ENCODE measurements at places on chromosomes 5 and 9.
A peak's percentile ranks its signal among the peaks of the same experiment; 100 is the strongest.

- no peak for DNase-seq
Observed at GRCh38 chr5:80229902-80230255, 26.0 kb downstream of the SERINC5 start.

- no peak for DNase-seq
Observed at GRCh38 chr5:155052532-155052931, 39.0 kb downstream of the KIF4B start.

DNA sequence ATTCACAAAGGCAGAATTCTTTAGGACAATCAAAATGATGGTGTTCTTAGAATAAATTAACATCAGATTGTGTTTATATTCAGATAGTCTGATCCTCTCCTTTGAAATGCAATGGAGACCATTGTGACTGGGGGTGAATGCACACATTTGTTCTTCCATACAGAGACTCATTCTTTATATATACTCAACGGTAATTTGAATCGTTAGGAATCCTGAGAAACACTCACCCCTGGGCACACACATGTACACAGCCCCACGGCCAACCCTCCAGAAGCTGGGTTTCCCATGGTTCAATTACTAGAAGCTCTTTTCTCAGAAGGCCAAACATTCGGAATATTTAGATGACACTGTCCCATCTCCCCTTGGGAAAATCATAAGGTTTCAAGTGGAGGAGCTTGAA, 57.5 kb upstream of the EPB41L4B start:
- no peak for DNase-seq

DNA sequence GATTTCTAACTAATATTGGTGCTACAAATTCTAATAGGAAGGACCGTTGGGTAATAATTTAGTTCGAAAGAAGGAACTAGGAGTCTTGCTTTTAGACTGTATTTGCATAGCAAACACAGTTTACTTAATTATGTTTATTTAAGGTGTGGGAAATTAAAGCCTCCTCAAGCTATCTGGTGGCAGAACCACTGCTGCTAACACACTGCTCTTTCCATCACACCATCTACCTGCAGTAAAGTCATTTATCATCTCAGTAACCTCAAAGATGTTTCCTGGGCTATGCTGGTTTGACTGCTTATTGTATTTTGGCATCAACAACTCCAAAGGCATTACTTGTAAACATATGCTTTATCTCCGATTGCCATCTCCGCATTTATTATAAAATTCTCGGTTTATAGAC, 114.3 kb downstream of the DEPDC1B start:
- no peak for DNase-seq

DNA sequence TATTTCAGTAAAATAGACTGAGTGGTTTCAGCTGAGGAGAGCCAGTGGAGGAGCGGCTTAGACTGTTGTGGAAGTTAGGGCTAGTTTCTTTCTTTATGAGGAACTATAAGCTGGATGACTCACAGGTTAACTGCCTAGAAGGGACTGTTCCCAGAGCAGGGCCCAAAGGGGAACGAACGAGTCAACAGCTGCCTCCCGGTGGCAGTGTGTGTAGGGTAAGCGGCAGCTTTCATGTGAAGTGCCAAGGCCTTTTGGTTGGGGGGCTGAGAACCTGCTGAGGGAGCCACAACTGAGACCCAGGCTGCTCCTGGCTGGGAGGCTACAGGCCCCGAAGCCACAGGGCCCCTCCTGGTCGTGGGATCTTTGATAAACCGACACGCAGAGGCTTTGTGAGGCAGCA, 7.0 kb downstream of the SQSTM1 start:
- DNase-seq, result peak; percentile 63

DNA sequence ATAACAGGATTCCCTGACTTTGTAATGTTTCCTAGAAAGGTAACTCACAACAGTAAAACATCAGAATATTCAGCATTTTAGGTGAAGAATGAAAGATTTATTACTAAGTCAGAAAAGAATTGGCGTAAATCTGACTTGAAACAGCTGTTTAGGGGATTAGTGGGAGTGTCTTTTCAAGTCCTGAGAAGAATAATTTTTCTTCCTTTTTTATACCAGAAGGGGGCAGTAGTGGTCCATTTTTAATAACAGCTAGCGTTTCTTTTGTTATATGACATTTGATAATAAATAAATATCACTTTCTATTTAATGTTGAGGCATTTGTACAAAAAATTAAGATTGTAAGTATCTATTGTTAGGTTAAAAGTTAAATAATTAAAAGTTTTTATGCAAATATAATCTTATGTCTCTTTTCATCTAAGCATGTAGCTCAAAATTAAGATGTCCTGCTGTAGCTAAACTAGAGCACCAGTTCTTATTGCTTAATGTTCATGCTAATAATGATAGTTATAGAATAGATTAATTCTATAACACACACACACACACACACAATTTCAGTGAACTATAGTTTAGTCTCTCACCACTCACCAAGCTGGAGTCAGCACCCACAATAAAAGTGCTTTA, 258.7 kb upstream of the ARRDC3 start:
- DNase-seq, result no peak

GRCh38 chr9:2697492-2697891, 19.8 kb upstream of the KCNV2 start:
- DNase-seq, result no peak

- DNase-seq, result no peak
Observed at GRCh38 chr5:149141957-149142851, 911 bp downstream of the ABLIM3 start.

GRCh38 chr5:5533927-5534326, 111.5 kb downstream of the ICE1 start:
- no peak for DNase-seq

DNA sequence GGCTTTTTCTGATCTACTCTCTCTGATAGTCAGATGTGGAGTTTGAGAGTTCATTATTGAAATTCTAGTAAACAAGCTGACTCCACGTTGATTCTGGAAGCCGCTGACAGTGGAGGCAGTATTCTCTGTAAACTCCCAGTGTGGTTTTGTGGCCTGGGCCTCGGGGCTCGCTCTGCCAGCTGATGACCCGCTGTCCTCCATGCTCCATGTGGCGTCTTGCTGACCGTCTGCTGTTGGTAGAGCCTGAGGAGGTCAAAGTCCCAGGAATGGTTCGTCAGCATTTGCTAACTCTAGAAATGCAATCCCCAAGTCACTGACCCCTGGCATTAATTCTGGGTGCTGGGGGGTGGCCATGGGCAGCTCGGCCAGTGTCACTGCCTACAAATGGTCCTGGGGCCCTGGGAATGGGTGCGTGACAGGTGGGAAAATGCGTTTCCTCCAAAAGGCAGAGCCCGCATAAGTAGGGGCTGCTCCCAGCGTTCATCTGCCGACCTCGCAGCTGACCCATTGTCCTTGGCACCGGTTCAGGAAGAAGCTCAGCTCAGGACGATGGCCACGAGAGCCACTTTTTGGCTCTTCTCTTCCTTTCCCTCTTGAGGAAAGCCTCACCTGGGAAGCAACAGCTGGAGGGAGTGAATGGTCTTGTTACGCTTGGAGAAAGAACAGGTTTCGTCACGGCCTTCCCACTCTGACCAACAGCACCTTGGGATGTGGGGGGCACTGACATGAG, 55.1 kb downstream of the MRPL36 start:
- DNase-seq, result no peak

- DNase-seq, result no peak
Observed at GRCh38 chr5:116273448-116274242, 188.8 kb downstream of the COMMD10 start.

GRCh38 chr5:161036296-161036695, 184.3 kb upstream of the ATP10B start:
- no peak for DNase-seq

GRCh38 chr9:82865524-82865923, 197.4 kb downstream of the RASEF start:
- no peak for DNase-seq

DNA sequence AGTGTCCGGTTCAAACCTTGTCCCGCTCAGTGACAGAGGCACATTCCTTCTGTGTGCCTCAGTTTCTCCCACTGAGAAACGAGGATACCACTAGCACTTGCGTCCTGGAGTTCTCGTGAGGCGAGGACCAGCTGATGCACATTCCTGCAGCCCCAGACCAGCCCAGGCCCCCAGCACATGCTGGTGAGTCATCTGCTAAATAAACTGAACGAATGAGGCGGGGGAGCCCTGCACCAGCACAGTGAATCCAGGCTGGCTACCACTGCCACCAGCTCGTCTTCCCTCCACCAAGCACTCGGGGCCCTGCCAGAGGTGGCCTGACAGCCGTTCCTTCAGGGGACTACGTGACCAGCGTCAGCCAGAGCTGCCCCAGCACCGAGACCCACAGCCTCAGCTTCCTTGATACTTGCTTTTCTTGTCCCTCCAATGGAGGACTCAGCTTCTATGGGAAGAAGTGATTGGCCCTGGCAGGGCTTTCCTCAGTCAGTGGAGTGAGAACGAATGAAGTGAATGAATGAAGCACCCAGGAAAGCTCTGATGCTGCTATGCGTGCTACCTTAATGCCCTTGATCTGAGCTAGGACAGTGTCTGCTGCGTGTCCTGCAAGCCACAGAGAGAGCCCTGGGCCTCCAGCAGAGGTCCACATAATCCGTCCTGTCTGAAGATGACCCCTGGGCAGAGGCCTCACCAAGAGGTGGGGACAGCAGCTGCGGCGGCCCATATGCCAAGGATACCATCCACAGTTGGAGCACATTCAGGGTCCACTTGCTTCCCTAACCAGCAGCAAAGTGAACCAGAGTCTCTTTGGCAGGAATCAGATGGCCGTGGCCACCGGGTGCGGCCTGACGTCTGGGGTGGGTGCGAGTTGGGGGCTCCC, 13.5 kb upstream of the BARX1 start:
- DNase-seq, result no peak

- DNase-seq, result no peak
Observed at GRCh38 chr5:131773805-131774204, 23.0 kb downstream of the FNIP1 start.

- peak; percentile 10 for DNase-seq
Observed at GRCh38 chr9:132207839-132208615, 46.2 kb downstream of the NTNG2 start.

DNA sequence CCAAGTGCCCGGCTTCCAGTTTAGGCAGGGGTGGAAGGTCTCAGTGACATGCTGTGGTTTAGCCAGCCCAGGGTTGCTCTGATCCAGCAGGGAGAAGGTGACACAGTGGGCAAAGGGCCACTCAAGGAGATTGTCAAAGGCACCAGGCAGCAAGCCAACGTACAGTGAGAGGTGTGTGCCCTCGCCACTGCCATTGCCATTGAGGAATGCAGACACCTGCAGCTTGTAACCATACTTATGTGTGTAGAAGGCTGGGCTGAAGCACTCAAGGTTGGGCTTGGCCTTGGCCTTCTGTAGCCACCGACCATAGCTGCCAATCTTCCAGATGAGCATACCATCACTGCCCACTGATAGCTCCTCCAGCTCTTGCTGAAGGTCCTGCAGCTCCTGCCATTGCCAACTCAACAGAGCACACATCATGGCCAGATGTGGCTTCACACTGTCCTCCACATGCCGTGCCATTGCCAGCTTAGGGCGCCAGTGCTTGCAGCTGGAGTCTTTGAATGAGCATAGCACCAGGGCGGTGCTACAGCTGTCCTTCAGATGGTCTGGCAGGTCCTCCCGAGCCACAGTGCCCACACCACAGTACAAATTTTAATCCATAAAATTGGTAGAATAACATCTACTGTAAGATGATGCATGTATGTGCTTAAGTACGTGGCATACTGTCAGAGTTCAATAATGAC, 59.7 kb upstream of the HMHB1 start:
- no peak for DNase-seq

GRCh38 chr5:19902316-19902934, 85.6 kb downstream of the CDH18 start:
- DNase-seq, result no peak

- no peak for DNase-seq
Observed at GRCh38 chr9:131845305-131846298, 105.7 kb upstream of the RAPGEF1 start.

- DNase-seq, result no peak
Observed at GRCh38 chr5:31062902-31063580, 130.4 kb upstream of the CDH6 start.

DNA sequence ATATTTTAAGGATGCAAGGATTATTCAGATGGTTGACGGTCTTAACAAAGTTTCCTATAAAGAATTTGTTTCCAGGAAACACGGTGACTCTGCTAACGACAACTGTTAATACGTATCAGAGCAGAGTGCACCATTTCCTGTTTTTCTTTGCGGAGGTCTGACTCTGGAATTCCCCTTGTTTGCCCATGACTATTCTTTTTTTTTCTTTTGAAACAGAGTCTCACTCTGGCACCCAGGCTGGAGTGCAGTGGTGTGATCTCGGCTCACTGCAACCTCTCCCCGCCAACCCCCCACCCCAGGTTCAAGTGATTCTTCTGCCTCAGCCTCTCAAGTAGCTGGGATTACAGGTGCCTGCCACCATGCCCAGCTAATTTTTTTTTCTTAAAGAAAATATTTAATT, 115.9 kb downstream of the CDC42SE2 start:
- peak; percentile 53 for DNase-seq

DNA sequence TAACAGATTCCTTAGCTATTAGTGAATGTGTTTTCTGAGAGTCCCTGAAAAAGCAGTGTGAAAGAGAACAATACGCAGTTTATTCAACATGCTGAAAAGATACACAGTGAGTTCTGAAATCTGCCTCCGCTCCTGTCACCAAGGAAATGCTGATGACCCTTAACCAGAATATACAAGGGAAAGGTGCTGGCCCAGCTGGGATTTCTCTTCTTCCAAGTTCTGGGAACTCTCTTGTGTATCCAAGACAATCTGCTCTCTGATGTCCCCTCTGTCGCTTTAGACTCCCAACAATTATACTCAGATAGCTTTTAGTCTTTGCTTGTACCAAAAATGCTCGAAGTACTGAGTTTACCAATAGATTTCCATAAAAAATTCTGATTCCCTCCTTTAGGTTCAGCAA, 214.9 kb downstream of the TMEM167A start:
- DNase-seq, result no peak

DNA sequence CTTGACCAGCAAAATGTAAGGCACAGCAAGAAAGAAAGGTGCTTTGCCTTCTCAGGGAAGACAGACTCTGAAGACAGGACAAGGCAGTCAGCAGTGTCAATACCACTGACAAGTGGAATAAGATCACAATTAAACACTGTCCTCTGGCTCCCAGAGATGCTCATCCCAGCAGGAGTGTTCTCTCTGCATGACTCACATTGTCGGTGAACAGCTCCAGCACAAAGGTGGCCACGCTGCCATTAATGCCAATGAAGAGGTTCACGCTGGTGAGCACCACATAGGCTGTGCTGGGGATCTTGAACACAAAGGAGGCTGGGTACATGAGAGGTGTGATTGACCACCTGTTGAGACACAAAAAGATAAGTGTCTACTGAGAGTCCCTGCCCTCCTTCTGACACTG, 31.9 kb downstream of the NIPSNAP3B start:
- no peak for DNase-seq
